NCI-H1105 treated with DMSO at 0.1 percent for 48 hours (cell line): ENCODE measurements at places on chromosomes 4 and X.
A peak's percentile ranks its signal among the peaks of the same experiment; 100 is the strongest.

DNA sequence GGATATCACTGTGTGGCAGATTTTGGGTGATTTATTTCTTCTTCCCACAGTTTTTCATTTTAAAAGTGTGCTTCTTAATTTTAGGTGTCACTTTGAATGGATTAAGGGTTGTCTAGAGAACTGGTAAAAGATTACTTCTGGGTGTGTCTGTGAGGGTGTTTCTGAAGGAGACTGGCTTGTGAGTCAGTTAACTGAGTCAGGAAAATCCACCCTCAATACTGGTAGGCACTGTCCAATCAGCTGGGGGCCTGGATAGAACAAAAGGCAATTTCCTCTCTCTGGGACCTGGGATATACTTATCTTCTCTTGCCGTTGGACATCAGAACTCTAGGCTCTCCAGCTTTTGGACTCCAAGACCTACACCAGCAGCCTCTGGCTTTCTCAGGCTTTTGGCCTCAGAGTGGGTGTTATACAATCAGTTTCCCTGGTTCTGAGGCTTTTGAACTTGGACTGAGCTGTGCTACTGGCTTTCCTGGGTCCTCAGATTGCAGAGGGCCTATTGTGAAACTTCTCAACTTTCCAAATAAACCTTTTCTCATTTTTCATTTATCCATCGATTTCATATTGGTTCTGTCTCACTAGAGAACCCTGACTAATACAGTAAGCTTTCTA, 413.1 kb downstream of the GBA3 start:
- DNase-seq: no peak

DNA sequence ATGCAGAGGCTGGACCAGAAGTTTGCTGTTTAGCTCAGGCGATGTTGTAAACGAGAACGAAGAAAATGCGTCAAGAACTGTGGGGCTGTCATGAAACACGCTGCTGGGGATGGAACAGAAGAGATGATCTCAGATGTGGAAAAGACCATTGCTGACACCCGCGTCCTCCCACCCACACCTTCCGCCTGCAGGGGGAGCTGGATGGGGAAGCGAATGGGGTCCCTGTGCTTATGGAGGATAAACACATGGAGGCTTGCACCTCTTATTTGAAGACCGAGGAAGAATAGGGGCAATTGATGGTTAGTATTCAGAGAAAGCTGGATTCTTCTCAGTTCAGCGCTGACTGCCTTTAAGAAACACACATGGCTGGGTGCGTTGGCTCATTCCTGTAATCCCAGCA, 63.9 kb downstream of the GPR143 start:
- DNase-seq: no peak

- DNase-seq: no peak
Measured at GRCh38 chr4:1795299-1796195, 2.5 kb downstream of the FGFR3 start.

DNA sequence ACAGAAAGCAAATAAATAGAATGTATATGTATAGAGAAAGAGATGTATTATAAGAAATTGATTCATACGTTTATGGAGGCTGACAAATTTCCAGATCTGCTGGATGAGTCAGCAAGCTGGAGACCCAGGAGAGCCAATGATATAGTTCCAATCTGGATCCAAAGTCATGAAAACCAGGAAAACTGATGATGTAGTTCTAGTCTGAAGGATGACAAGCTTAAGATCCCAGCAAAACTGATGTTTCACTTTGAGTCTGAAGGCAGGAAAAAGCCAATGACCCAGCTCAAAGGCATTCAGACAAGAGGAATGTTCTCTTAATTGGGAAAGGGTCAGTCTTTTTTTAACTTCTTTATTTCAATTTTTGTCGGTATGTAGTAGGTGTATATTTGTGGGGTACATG, 102.6 kb downstream of the LHFPL1 start:
- no peak for DNase-seq

GRCh38 chr4:115865736-115866135, 752.3 kb upstream of the NDST4 start:
- no peak for DNase-seq

DNA sequence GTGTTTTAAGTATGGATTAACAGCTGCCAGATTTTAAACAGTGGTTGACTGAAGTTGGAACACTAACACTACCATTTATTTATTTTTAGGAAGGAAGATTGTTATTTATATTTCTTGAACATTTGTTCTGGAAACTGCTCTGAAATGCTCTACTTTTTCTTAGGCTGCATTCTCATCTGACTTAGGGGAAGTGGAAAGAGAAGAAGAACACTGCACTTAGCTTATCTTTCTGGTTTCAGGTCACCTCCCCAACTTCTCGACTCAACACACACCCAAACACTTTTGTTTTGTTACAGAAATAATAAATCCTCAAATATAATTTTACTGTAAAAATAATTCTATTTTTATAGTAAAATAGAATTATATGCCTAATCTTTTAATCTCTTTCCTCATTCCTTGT, 18.6 kb downstream of the BLTP1 start:
- DNase-seq: no peak

DNA sequence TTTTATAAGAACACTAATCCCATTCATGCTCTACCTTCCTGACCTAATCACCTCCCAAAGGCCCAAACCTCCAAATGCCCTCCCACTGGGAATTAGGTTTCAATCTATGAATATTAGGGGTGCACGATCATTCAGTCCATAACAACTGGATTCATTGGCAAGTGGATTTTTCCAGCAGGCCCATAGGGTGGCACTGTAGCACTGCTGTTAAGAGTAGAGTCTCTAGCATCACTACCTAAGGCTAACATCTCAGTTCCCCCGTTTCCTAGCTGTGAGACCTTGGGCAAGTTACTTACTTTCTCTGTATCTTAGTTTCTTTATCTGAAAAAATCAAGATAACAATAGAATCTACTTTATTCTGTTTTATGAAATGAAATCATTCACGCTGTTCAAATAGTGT, 315.8 kb downstream of the STIM2 start:
- DNase-seq: peak; percentile 2

- DNase-seq: peak; percentile 60
Measured at GRCh38 chr4:173057442-173057841, 111.2 kb upstream of the GALNT7 start.

- no peak for DNase-seq
Measured at GRCh38 chrX:154064637-154065435, 32.7 kb downstream of the MECP2 start.

DNA sequence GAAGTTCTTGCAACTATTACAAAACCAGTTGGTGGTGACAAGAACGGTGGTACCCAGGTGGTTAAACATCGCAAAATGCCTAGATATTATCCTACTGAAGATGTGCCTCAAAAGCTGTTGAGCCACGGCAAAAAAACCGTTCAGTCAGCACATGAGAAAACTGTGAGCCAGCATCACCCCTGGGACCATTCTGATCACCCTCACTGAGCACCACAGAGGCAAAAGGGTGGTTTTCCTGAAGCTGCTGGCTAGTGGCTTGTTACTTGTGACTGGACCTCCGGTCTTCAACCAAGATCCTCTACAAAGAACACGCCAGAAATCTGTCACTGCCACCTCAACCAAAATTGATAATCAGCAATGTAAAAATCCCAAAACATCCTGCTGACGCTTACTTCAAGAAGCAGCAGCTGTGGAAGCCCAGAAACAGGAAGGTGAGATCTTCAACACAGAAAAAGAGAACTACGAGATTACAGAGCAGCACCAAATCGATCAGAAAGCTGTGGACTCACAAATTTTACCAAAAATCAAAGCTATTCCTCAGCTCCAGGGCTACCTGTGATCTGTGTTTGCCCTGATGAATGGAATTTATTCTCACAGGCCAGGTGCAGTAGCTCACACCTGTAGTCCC, 21.4 kb upstream of the SLC10A6 start:
- DNase-seq: no peak

GRCh38 chr4:17875402-17876070, 64.8 kb downstream of the NCAPG start:
- DNase-seq: no peak

- DNase-seq: no peak
Measured at GRCh38 chrX:46757593-46757992, 1.3 kb downstream of the SLC9A7 start.

GRCh38 chr4:148216866-148217814, 225.1 kb downstream of the NR3C2 start:
- DNase-seq: no peak

GRCh38 chr4:110501826-110502225, 25.9 kb downstream of the ENPEP start:
- no peak for DNase-seq

DNA sequence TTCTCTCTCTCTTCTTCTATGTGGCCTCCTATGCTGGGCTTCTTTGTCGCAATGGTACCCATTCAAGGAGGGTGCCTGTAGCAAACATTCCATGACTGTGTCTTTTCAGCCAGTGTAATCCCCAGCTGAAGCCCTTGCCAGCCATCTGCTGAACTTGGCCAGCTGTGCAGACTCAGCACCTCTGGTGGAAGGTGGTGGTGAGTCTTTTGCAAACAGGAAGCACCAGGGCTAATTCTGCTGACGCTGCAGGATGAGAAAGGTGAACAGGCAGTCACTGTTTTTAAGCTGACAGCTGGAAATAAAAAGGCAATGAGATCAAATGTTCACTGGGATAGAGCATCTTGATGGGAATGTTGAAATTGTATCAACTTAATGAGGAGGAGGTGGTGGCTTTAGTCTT, 298.7 kb upstream of the CLNK start:
- DNase-seq: no peak

DNA sequence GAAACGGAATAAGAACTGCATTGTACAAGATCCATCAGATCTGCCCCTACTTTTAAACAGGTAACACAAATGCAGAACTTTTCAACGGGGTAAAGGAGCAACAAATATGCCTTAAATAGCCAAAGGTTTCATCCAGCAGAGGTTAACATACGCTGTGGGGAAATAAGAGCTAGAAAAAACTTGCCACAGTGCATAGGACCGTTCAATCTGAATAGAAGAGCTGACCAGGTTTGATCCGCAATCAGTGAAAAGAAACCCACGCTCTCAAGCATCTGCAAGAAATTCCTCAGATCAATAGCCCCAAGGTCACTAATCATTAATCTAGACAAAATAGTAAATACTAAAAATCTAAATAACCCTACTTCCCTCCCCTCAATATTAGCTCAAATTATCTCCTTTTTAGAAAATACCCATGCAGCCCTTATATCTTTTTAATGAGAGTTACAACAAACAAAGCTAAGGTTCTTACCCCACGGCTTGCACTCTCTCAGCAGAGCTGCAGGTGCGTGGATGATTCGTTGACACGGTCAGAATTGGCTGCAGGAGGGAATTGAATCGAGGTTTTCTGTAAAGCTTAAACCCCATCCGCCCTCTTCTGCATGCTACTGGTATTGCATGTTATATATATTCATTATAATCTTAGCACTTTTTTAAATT, at the start of gene TLR10:
TSS of gene TLR10 (minus strand) at position 539 of the 657 bp plus-strand sequence. CDS start 7,400 bp downstream, outside the sequence.
- DNase-seq: peak; percentile 51

DNA sequence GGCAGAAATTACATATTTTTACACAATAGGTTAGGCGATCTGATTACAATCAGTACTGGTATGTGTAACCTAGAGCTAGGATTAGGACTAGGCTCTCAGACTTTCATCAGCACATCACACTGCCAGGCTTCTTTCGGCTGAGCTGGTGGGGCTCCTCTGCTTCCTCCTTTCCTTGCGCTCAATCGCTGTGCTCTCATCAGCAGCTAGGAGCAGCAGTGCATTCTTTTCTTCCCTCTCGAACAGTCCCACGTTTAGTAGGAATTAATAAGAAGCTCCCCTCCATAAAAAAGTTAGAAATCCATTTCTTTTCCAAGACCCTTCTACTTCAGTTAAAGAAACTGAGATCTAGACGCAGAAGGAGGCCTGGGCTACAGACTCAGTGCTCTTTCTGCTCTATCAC, 350.4 kb downstream of the SPRY1 start:
- DNase-seq: no peak

GRCh38 chr4:113148925-113149324, 99.5 kb downstream of the ANK2 start:
- no peak for DNase-seq

GRCh38 chr4:98606894-98607293, 51.5 kb downstream of the TSPAN5 start:
- DNase-seq: no peak

GRCh38 chr4:5051278-5052203, at the start of gene STK32B:
TSS of gene STK32B (plus strand) at chr4:5051480.
- no peak for DNase-seq

DNA sequence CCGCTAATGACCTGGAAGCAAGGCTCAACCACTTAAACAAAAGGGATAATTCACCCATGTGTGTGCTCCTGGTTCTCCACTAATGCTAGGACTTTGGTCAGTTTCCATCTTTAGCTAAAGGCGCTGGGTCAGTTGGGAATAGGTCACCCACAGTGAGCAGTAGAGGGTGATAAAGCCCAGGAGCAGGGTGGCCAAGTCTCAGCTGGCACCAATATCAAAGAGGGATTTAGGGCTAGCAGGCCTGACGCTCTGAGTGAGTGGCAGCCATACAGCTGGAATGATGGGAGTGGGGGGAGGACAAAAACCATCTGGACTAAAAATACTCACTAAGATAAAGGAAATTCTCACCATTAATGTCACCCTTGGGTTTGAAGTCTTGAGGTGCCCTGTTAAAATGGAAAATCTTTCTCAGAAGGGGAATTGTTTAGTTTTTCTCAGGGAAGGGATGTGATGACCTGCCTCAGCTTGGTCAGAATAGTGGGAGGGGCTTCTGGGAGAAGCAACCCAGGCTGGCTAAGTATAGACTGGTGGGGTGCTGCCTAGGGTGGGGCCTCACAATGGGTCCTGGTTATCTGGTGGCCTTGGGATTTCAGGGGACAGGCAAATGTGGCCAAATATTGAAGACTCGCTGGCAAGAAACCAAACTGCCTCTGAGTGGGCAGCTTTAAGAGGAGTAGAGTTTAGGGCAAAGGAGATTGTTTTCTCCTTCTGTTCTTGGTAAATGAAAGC, 47.1 kb downstream of the TSC22D3 start:
- DNase-seq: no peak

GRCh38 chr4:4866124-4866865, 6.8 kb downstream of the MSX1 start:
- peak; percentile 26 for DNase-seq

DNA sequence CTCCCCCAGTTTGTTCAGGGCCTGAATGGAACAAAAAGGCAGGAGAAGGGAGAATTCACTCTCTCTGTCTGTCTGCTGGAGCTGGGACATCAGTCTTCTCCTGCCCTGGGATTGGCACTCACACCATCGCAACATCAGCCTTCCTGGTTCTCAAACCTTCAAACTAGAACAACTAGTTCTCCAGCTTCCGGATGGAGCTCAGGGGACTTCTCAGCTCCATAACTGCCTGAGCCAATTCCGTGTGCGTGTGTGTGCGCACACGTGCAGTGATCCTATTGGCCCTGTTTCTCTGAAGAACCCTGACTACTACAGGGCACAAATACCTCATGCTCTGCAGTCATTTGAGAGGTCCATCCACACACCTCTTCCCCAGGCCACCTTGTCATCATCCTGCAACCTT, 18.7 kb upstream of the MAN2B2 start:
- no peak for DNase-seq
